ENCODE measurements at places on chromosomes 7 and 10.

DNA sequence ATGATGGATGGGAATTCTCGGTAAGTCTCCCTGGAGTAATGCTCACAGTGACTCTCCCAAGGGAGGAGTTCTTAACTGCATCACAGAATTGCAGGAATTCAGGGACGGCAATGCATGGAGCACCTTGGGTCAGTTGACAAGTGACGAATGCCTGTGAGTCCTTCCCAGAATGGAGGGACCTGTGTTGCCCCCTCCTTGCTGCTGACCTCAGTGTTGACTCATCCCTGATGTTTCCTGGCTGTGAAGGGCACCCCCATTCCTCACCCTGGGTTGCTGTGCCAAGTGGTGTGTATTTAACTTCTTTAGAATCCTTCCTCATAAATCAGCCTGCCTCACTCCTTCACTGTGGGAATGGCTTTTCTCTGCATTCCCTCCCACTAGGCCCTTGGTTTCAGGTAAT, 98.9 kb downstream of the LRMDA start:
- DNase-seq = no peak

DNA sequence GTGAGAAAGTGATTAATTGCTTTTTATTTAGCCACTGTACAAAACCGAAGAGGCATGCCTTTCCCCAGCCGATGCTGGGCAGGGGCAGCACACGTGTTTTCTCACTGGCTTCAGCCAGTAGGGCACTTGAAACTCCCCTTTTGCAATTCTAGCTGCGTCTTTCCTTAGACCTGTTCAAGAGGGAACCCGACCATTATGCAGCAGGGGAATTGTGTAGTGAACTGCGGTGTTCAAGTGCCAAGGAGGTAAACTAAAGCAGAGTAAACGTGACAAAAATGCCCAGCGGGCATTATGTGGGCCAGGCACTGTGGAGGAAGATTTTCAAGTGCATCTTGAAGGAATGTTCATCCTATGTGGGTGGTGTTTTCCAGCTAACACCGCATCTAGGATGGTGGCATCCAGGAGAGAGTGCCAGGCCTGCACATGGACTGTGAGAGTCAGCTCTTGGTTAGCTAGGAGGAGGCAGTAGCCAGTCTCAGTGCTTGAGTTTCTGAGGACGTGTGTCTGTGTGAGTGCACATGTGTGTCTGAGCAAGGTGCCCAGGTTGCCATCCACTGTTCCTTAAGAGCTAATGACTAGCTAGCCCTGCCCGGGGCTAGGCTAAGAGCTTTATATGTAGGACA, 3.3 kb downstream of the WIPF3 start:
- no peak for DNase-seq

DNA sequence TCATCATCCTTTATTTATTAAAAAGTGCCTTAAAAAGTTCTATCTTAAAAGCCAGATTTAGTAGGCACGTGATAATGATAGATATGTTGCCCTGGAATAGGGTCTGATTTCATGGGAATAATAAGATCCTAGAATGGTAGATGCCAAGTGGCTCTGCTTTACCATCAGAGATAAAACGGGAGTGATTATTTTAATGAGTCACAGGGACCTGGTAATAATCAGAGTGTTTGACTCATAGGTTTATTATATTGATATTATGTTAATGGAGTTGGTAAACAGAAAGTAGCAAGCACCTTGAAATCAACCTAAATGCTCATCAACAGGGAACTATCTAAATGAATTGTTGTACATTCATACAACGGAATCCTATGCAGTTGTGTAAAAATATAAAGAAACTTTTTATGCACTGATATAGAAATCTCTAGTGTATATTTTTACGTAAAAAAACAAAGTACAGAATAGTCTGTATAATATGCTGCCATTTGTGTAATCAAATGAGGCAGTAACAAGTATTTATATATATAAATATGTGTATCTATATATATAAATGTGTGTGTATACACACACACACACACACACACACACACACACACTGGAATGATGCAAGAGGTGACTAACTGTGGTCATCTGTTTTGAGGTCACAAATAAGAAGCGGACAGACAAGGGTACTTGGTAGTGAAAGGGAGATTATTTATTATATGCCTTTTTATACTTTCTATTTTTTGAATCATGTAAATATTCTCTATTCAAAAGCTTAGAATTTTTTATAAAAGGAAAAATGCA, 78.6 kb upstream of the DYNC1I1 start:
- DNase-seq = no peak

DNA sequence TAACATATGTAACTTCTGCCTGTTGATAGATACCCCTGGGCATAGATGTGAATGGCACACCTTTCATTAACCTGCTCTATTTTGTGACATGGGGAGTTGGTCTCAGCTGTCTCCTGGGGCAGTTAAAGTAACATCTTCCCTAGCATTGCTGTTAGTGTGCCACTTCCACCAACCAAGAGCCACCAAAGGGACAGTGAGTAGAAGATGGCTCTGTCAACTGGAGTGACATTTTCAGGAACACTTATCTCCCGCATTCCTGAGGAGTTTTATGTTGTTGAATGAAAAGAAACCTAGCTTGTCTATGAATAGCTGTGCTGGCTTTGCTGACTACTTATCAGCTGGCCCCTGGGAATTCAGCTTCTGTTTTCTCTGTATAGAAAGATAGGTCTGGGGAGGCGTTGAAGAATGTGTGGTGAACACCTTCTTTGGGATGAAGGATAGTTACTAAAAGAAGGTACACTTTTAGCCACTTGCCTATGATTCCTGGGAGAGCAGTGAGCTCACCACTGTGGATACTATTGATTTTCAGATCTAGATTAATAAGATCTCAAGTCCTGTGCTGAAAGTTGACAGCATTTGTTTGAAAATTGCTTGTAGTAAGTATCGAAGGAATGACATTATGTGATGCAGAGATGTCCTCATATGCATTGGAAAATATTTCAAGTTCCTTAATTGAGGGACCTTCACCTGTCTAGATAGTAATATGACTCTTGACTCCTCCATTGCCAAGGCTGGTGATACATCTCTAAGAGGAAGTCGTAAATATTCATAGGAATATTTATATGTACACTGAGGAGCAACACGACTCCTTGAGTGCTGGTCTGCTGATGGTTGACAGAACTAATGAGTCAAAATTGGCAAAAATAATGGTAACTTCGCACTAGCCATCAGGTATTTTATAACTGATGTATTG, 7.6 kb downstream of the STARD3NL start:
- DNase-seq = no peak

DNA sequence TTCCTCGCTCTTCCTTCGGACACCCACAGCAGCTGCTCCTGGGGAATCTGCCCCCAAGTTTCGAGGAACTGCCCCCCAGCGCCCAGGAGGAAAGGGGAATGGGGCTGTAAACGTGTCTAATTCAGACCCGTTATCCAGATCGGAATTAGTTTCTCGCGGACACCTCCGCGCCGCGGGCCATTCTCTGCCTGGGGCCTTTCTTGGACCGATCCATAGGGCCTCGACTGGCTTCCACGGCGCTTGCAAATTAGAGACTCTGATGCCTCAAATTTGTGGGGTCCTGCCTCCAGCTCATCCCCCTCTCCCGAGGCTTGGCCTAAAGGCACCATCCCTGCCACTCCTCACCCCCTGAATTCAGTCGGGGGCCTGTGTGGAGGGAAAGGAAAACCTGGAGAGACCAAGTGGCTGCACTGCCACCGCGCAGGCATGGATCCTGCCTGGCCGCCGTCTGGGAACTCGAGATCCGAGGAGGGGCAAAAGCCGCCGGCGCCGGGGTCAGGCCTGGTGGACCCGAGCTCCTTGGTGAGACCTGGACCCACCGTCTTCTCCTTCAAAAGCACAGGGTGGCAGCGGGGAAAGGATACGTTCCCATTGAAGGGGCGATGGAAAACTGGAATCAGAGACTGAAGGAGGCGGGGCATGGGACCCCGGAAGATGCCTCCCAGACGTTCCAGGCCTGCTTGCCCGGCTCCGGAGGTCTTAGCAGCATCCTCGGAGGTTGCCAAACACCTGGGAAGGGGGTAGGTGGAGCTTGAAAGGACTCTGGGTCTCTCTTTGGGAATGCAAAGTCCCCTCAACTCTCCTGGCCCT, 13.7 kb downstream of the LBX1 start:
- no peak for DNase-seq

GRCh38 chr10:95758351-95759025, 2.5 kb downstream of the ENTPD1 start:
- peak; percentile 7 for DNase-seq

Measured in activated CD4-positive, alpha-beta T cell treated with anti-CD3 and anti-CD28 coated beads, Interleukin-2, amount 50 U/mL, for 48 hours (primary cell).